Stomach (tissue), 19 donors: ENCODE measurements at places on chromosomes 3 and 15.

DNA sequence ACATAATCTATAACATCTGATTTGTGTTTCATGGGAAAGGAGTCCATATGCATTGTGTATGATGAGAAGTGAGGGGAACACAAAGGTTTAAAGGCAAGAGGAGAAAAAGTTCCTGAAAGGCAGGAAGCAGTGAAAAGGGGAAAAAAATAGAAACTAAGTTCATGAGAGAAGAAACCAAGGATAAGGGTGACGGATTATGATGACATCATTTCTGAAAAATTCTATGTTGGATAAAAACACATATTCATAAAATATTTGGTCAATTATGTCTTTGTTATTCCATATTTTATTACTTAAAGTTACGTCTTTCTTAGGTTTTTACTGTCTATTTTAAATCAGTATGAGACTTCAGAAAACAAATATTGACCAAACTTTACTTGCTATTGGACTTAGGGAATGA, 48.6 kb upstream of the CP start:
- no peak for DNase-seq

GRCh38 chr3:64213224-64213878, 11.9 kb downstream of the PRICKLE2 start:
- DNase-seq, result no peak

DNA sequence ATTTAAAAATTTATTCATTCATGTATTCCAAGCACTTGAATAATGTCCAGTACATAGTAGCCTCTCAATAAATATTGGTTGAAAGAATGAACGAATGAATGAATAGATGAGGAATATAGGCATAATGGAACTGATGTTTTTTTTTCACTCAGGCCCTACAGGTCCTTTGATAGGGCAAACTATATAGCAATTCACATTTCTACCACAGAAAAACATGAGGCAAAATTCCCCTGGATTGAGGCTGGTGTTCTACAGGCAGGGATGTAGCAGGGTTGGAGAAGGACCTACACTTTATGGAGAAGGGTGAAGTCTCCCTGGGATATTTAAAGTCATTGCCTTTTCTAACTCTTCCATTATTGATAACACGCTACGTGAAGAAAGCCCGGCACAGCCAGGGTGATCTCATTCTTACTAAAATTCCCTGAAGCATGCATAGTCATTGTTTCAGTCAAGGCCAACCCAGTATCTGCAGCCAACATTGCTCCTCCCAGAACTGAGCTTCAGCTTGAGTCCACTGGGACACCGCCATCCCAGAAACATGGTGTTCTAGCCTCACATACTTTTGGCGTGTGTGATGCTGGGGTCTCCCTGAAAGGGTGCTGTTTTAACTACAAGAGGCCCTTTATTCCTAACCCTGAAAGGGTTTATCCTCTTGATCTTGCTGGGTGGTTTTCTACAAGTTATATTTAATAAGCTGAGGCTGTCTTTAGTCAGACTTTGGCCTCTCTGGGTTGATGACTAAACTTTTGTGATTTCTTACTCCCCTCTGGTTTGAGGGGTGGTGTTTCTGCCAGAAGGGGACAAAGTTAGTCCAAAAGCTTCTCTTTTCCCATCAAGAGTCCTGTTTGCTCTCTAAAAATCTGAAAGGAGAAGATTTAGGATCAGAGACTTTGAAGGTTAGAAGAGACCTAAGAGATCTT, 25.9 kb upstream of the FBN1 start:
- no peak for DNase-seq

DNA sequence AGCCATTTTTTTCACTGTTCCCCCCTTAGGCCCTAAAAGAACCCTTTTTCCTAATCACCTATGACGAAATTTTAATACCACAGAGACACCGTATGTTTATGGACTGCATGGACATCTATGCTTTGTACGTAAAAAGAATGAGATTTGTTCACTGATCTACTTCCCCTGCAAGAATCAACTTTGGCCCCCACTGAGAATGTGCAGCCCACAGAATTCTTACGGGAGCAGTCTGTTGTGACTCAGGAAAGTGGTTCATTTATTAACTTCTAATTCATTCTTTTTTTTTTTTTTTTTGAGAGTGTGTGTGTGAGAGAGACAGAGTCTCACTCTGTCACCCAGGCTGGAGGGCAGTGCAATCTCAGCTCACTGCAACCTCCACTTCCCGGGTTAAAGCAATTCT, 17.6 kb downstream of the EIF4E3 start:
- no peak for DNase-seq

GRCh38 chr3:63532521-63532920, 120.0 kb upstream of the SNTN start:
- DNase-seq, result no peak

GRCh38 chr3:18258492-18258891, 166.6 kb downstream of the SATB1 start:
- DNase-seq, result no peak

GRCh38 chr3:170953229-170953628, 44.8 kb upstream of the EIF5A2 start:
- no peak for DNase-seq

DNA sequence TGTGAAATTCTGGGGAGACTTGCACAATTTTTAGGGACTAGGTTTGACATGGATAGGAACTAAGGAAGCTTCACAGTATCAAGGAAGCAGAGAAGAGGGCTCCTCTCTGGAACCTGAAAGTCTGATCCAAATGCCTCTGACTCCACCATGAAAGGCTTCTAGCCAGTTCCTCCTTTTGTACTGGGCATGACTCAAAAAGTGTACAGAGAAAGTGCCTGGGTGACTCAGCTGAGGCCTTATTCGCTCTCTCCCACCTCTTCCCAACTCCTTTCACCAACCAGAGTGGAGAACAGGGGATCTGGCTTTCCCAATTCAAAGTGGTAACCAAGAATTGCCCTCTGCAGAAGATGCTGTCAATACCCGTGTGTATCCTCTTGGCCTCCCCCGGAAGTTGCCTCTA, 342.9 kb upstream of the PROK2 start:
- DNase-seq, result no peak

DNA sequence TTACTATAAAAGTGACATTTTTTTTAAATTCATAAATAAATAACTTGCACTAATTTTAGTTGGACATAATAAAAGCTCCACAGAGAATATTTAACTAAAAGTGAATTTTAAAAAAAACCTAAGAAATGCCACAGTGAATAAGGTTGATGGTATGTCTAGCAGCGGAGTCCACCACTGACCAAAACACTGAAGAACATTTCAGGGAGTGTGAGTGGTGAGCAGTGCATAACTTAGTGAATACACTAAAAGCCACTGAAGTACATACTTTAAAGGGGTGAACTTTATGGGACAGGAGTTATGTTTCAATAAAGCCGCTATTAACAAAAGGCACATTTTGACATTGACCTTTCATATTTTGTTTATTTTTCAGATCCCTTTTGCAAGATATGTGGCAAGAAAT, 32.3 kb downstream of the SRP14 start:
- no peak for DNase-seq

- DNase-seq, result no peak
Observed at GRCh38 chr3:13690636-13691035, 141.7 kb downstream of the FBLN2 start.

DNA sequence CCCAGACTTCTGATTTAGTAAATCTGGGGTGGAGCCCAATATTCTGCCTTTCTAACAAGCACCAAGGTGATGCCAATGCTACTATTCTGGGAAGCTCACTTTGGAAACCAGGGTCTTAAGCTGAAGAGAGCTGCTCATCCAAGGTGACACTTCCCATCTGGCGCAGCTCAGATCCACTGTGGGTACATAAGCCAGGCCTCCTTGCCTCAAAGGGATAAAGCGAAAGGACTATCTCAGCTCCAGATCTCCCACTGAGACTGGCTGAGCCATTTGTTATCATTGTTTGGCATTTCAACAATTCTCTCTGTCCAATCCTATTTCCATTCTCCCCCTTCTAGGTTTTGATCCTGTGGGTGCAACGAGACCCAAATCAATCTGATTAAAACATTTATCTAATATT, 323.8 kb downstream of the GBE1 start:
- no peak for DNase-seq

- no peak for DNase-seq
Observed at GRCh38 chr3:194935632-194936470, 250.2 kb downstream of the FAM43A start.

DNA sequence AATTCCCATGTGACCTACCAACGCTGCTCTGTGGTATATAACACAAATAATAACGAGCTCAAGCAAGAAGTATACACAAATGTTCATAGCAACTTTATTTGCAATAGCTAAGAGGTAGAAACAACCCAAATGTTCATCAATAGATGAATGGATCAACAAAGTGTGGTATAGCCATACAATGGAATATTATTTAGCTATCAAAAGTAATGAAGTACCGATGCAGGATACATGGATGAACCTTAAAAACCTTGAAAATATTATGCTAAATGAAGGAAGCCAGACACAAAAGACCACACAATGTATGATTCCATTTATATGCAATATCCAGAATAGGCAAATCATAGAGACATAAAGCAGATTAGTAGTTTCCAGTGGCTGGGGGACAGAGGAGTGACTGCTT, 15.6 kb upstream of the FEM1B start:
- no peak for DNase-seq

- peak; percentile 16 for DNase-seq
Observed at GRCh38 chr15:80577552-80578205, 117.4 kb upstream of the ABHD17C start.

- DNase-seq, result no peak
Observed at GRCh38 chr3:154764856-154765640, 315.1 kb upstream of the MME start.

DNA sequence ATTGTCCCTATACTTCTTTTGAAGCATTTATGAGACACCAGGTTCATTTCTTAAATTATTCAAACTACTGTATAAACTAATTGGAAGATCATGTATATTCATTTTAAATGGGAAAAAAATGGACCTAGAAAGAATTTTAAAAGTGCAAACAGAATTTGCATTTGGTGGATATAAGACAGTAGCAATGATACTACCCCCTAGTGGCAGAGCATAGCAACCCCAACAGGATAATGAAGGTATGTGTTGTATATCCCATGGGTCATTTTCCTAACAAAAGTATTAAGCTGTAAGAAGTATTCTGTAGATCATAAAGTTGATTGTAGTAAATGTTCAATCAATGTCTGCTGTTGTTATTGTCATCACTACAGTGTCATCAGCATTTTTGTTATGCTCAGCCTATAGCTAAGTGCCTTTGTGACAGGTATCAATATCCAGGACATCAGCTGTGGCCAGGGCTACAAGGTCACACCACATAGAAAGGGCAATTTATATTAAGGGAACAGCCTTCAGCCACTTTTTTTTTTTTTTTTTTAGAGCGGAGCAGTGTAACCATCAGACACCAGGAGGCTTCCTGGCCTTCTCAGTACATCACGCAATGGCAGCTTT, 175.8 kb downstream of the FOXB1 start:
- peak; percentile 56 for DNase-seq

- DNase-seq, result no peak
Observed at GRCh38 chr15:31955734-31956133, 74.6 kb upstream of the CHRNA7 start.

GRCh38 chr15:70237626-70238025, 139.9 kb upstream of the TLE3 start:
- DNase-seq, result no peak

- no peak for DNase-seq
Observed at GRCh38 chr15:48540756-48541155, 104.8 kb downstream of the FBN1 start.

DNA sequence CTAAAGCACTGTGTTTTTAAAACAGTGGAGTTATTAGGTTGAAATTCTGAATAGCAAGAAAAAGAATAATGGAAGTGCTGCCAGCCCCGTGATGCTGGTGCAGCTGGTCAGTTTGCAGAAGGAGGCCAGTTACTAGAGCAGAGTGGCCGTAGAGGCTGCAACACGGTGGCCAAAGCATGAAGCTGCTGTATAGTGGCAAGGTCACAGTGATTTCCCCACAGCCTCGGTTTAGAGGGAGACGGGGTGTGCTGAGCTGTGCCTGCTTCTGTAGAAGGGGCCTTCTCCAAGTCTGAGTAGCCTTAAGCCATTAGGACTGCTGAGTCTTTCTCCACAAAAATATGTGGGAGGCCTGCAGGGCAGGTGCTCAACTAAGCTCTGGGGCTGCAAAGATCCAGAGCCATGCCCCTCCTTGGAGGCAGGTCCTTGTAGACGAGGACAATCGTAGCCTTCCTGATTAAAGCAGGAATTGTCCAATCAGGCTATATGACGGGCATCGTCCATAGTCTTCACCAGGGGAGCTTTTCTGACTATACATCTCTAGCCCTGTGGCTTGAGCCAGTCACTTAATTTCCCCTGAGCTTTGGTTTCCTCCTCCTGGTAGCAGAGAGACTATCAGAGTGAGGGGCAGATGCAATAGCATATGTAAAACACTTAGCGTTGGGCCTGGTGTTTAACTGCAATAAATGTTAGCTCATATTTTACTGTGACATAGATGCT, 151.6 kb downstream of the PGPEP1L start:
- peak; percentile 8 for DNase-seq

- DNase-seq, result no peak
Observed at GRCh38 chr15:33396475-33396874, 85.7 kb downstream of the RYR3 start.

DNA sequence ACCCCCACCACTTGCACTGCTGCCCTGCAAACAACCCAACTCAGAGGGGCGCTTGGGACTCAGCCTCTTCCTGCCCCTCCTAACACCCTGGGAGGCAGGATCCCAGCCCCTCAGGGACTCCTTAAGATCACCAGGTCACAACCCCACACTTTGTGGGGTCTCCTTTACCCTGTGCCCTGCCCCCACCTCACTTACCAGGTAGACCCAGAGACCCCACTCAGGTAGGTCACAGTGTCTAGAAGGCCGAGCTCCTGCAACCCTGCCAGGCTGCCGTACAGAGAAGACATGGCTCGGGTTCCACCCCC, 9.1 kb downstream of the PLA2G4F start:
- no peak for DNase-seq

- no peak for DNase-seq
Observed at GRCh38 chr3:124125315-124125714, 133.4 kb upstream of the ROPN1 start.

DNA sequence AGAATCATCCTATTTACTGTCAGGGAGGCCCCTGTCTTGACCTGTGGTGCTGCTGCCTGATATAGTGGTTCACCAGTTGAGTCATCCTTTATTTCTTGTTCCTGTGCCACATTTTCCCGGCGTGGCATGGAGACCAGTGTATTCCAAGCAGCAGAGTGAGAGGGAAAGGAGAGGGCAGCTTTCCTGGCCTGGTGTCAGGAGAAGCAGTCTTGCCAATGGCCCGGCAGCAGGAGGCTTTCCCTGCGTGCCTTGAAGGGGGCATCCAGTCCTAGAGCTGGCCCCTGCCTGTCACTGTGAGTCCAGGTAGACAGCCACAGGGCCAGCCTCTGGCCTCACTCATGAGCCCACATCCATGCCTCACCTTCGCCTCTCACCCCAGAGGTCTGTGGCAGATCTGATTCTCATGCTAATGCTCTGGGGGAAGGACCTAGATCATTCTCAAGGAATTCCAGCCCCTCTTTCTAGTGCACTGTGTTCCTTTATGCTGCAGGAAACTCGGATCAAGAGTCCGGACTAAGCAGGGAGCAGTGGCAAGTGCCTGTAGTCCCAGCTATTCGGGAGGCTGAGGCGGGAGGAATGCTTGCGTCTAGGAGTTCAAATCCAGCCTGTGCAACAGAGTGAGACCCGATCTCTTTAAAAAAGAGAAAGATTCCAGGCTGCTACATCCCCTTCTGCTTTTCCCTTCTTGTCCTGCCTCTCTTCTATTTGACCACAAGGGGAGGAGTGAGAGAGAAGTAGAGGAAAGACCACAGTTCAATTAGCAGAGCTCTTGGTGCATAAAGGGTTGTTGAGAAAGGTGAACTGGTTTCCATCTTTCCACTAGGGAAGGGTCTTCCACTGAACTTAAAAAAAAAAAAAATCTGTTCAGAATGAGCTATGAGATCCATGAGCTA, 66.8 kb upstream of the HACD2 start:
- DNase-seq, result no peak
